ENCODE measurements at places on chromosomes 7 and 10.

DNA sequence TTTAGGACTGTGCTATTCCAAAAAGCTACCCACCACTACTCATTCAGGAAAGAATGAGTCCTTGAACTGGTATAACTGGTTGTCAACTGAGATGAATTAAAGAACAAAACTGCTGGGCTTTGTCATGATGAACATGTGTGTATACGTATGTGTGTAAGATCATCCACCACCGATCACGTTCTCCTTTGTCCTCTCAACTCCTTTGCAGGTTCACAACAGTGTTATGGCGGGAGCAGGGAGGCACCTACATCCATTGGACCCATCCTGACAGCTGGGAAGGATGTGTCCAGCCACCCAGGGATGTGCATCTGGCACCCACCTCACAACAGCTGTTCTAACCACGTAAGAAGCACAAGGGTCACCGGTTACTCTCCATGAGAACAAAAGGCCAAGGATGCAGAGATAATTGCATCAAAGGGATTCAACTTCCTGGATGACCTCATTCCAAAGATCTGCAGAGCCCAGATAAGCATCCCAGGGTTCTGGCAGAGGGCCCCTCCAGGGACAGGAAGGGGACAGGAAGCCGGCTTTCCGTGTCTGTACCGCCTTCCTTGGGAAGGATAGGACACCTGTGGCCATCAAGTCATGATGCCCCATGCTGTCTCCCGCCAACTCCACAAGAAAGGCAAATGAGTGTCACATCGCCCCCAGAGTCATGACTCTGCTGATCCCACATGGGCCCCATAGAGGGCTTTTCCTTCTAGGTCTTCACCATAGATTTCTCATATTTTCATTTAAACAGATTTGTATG, 66.1 kb downstream of the STEAP1B start:
- DNase-seq, result no peak

DNA sequence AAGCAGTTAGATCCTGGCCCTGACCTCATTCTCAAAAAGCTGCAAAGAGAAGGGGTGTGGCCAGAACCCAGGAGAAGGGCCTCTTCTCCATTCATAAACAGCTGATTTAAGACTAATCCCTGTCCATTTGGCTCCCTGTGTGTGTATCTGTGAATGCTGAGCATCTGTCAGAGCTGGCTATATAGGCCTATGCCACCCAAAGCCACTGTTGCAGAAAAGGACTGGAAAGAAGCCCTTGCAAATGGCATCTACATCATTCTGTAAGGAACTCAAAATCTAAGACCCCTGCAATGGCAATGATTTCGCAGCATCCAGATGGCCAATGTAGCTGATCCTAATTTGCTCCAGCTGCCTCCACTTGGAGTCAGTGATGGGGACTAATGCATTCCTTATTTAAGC, 384.5 kb downstream of the KCNMA1 start:
- no peak for DNase-seq

GRCh38 chr10:24415455-24416125, 206.7 kb downstream of the KIAA1217 start:
- DNase-seq, result no peak

DNA sequence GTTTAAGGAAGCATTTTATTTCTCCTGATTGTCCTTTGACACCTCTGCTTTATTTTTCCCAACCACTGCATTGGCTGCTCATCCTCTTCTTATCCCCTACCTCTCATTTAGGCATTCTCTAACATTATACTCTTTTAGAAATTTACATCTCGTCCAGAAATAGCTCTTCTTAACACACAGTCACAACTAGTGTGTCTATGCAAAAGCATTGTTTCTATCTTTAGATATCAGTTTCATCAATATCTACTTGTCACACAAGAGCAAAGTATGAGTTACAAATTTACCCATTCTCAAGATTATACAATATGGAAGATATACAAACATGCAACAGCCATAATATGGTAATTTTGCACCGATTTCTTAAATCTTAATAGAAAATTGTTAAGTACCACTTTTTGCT, 35.7 kb upstream of the MDFIC start:
- no peak for DNase-seq
